ENCODE measurements at places on chromosomes 2 and 18.

GRCh38 chr18:37261246-37261840 lies 304.3 kb downstream of the CELF4 start:
- DNase-seq = no peak

GRCh38 chr2:32242331-32242730 lies 22.4 kb downstream of the NLRC4 start:
- DNase-seq = no peak

- DNase-seq = peak; percentile 70
These were observed 10.6 kb downstream of the SCG2 start for GRCh38 chr2:223591596-223591995.

GRCh38 chr2:126877861-126878565 lies 20.7 kb upstream of the TEX51 start:
- DNase-seq = no peak

DNA sequence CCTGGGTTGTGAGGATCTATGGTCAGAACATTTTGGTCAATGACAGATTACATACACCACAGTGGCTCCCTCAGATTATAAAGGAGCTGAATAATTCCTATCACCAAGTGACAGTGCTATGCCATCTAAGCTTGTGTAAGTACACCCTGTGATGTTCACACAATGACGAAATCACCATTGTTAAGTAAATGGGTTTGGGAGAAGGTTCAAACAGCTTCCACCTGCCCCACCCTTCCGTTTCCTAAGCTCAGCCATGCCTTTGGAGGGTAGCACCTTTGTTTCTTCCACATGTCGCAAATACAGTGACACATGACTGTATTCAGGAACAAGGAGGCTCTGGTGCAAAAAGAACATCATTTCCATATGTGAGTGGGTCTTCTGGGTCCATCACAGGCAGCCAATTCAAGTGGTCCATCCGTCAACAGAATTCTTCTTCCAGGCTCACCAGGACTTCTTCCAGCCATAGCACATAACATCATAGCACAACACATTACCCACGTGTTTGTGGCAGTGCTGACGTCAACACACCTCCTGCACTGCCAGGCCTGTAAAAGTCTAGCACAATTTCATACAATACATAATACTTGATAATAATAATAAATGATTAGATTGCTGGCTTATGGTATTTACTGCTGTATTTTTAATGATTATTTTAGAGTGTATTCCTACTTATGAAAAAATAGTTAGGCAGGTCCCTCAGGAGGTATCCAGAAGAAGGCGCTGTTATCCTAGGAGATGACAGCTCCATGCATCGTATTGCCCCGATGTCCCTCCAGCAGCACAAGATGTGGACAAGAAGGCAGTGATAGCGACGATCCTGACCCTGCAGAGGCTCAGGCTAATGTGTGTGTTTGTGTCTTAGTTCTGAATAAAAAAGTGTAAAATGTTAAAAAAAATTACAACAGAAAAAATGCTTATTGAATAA lies 264.8 kb downstream of the ANAPC1 start:
- no peak for DNase-seq

DNA sequence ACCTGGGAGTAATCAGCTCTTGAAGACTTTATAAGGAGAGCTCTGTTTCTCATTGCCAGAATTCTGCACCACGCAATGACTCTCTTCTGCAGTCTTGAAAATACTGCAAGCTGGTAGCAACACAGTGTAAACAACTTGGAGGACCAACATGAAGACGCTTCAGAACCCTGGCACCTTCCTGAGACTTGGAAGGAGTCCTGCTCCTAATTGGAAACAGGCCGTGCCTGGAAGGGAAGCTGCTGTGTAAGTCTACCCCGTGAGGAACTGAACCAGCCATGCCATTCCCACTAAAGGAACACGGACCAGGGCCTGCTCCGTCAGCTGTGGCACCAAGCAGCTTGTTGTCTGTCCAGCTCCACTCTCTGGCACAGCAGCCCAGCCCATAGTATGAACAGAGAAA lies 171.1 kb downstream of the PAX3 start:
- no peak for DNase-seq

GRCh38 chr2:29323301-29323700 lies 208.1 kb downstream of the CLIP4 start:
- DNase-seq = no peak

- DNase-seq = no peak
These were observed 121.0 kb downstream of the ANKRD44 start for GRCh38 chr2:197189426-197190099.

GRCh38 chr2:195620501-195620900 lies 36.5 kb upstream of the SLC39A10 start:
- no peak for DNase-seq

GRCh38 chr2:14944562-14945346 lies 312.2 kb downstream of the LRATD1 start:
- DNase-seq = peak; percentile 23

- DNase-seq = peak; percentile 22
These were observed 252.5 kb downstream of the ETAA1 start for GRCh38 chr2:67649331-67650261.

- DNase-seq = no peak
These were observed 101.8 kb upstream of the FZD5 start for GRCh38 chr2:207871506-207871905.

- no peak for DNase-seq
These were observed 2.8 kb downstream of the ZCCHC2 start for GRCh38 chr18:62525608-62526007.

- DNase-seq = no peak
These were observed 1119.7 kb upstream of the CNTNAP5 start for GRCh38 chr2:122905431-122905830.

- no peak for DNase-seq
These were observed 19.7 kb upstream of the ARHGAP25 start for GRCh38 chr2:68714866-68715265.

DNA sequence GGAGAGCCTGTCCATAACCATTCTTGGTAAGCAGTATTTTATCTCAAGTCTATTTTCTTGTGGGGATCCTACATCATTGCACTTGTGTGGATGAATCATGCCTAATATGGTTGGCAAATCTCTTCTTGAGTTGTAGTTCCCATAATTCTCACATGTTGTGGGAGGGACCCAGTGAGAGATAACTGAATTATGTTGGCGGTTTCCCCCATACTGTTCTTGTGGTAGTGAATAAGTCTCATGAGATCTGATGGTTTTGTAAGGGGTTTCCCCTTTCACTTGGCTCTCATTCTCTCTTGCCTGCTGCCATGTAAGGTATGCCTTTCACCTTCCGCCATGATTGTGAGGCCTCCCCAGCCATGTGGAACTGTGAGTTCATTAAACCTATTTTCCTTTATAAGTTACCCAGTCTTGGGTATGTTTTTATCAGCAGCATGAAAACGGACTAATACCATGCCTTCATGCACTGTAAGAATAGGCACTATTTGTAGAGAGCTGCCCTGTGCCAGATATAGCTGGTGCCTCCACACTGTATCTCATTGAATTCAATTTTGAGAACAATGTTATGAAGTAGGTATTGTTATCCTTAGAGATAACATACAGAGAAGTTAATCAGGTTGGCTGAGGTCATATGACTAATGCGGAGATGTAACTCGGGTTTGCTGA lies 148.3 kb downstream of the PLCL1 start:
- no peak for DNase-seq

GRCh38 chr18:6200204-6200774 lies 214.4 kb downstream of the L3MBTL4 start:
- DNase-seq = no peak

- no peak for DNase-seq
These were observed 7.1 kb upstream of the BAZ2B start for GRCh38 chr2:159623436-159623835.

DNA sequence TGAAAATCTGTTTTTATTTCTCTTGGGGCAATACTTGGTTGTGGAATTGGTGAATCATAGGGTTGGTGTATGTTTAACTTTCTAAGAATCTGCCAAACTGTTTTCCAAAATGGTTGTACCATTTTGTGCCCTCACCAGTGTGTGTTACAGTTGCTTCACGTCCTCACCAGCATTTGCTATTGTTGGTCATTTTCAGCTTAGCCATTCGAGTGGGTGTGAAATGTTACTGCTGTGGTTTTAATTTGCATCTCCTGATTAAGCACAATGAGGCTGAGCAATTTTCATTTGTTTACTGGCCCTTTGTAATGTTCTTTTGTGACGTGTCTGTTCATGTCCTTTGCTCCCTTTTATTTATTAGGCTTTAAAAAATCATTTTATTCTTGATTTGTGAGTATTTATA lies 49.7 kb downstream of the FOSL2 start:
- no peak for DNase-seq

DNA sequence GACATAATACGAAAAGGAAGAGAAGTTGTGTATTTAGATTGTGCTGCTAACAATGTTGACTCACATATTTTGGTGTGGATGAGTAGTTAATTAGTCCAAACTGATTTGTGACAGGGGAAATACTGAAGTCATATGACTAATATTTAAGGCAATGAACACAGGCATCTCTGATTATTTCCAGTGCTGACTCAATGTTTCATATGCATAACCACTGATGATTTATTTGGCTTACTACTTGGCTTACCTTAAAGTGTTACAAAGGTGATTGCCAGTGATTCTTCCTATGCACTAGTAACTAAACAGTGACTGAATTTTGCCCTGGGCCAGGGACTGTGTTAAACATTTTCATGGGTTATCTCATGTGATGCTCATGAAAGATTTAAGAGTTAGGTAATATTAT lies 722.6 kb downstream of the METTL4 start:
- no peak for DNase-seq

- DNase-seq = no peak
These were observed 85.9 kb upstream of the KLF7 start for GRCh38 chr2:207251573-207252192.

DNA sequence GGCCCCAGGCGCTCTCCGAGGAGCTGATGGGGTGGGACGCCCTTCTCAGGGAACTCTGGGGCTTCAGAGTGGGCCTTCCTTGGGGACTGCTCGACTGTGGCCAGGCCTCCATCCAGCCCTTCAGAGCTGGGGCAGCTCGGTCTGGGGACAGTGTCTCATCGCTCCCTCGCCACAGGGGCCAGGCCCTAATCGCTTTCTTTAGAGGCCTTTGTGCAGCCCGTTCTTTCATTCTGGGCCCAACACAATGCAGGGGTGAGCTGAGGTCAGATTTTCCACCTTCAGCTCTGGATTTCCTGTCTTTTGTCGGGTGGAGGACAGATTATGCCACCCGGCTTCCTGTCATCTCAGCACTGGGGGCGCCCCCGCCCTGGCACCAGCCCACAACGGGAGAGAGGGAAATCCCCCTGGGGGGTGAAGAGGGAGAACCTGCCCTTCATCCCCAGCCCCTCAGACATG lies 25.2 kb downstream of the MYCN start:
- no peak for DNase-seq

DNA sequence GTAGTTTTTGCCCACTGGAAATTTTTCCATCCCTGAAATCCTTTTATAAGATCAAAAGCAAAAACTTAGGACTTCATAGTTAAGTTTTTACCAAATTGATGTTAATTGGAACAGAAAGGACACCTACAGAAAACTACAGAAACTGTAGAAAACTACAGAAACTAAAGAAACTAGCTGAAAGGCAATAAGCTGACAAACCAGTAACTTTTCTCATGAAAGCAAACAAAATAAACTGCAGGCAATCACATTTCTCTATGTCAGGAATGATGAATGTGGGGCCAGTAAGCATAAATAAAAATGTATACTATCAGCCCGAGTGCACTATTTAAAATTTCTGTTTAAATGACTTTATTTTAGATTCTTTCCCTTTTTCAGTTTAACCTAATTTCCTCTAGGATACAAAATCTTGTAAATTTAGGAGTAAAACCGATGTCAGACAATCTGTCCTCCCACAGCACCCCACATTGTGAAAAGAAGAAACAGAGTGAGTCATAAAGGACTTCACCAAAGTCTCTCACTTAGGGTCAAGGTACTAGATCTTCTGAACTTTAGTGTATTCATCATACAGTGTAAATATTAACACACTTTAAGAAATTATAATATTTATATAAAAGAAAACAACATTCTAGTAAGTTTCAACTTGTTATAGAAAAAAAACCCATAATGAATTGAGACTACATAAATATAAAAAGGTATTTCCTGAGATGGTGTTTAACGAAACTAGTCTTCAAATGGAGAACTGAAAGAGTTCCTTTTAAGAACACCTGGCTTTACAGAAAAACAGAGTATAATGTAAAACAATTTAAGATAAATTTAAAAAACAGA lies 46.6 kb downstream of the USP40 start:
- DNase-seq = no peak

DNA sequence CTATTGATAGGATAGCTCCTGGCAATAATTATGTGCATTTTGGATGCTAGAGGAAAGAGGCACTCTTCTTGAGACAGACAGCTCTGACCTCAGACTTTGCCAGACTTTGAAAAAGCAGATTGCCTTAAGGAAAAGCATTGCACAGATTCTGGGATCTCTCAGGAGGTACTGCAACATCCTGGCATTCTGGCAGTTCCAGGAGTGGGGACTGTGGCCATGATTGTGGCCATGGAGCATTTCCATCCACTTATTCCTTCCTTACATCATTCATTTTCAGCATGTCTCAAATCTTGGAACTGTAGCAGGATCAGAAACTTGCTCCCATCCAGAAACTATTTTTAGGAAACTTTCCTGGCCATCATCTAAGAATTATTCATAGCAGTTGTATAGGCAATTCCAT lies 144.9 kb upstream of the FOSL2 start:
- no peak for DNase-seq

DNA sequence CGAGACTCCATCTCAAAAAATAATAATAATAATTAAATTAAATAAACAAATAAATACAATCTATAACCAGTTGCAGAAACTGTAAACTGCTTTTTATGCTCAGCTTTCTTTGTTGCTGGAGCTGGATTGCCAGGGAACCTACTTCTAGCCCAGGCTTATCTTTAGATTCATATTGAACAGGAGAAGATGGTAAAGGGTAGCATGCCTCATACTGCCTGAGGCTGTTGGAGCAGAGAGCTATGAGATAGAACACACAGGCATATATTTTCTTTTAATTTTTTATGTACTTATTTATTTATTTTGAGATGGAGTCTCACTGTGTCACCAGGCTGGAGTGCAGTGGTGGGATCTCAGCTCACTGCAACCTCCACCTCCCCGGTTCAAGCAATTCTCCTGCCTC lies 28.7 kb upstream of the EML4 start:
- no peak for DNase-seq

GRCh38 chr2:58800881-58801280 lies 559.8 kb upstream of the FANCL start:
- DNase-seq = no peak

- no peak for DNase-seq
These were observed 142.4 kb downstream of the DDX1 start for GRCh38 chr2:15733867-15734673.

DNA sequence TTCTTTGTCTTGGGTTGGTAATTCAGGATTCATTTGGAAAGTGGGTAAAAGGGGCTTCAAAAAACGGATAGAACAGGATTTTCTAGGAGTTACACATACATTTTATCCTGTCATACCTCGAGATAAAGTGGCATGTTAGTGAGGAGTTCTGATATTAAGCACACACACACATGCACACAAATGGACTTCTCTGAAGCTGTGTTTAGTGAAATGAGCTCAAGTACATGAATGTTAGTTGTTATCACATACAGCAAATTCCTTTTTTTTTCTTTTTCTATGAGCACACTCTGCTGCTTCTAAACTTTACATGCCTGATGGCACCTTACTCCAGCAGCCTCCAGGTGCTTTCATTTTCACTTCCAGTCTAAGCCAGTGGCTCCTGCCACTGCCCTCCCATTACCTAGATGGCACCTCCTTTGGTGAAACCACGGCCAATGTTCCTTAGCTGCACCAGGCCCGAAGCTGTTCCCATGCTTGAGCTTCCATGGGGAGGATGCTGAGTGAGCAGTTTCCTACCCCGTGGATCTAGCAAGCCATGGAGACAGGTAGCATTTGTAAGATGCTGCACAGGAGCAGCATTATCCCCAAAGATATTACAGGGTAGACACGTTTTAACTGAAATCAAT lies 49.7 kb downstream of the STAT1 start:
- no peak for DNase-seq

- DNase-seq = no peak
These were observed 61.8 kb upstream of the YWHAQ start for GRCh38 chr2:9692456-9693195.
